Right renal cortex interstitium (tissue), 3 donors: ENCODE measurements at places on chromosomes 4 and X. TPM values are rescaled to one million over a fixed set of nuclear protein-coding genes. Genes with fewer than 3 reads are reported as not detected.
A peak's percentile ranks its signal among the peaks of the same experiment; 100 is the strongest.

GRCh38 chr4:130197946-130198345 lies 1102.0 kb downstream of the C4orf33 start:
- DNase-seq: no peak

SUPT20HL2 gene
- polyA plus RNA-seq: not detected

TRPC5OS gene
- polyA plus RNA-seq: 0.14 TPM

DNA sequence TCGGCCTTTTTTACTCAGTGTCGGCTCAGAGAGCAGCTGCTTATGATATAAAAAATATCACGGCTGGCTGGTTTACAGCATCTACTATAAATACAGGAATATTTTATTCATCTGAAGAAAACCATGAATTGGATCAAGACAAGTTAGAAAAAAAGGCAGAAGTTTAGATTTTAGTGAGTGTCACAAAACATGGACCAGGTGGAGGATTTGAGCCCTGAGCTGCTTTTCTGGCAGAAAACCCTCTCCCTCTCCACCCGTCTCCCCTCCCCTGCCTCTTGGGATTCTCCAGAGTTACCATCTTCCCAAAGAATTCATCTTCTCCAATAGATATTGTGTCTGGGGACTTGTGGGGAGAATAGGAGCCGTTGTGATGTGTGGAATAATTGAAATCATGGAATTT lies 142.8 kb upstream of the RAI2 start:
- no peak for DNase-seq

- DNase-seq: no peak
Observed at GRCh38 chr4:151783867-151784266, 23.1 kb upstream of the GATB start.

ANOS1 gene
- polyA plus RNA-seq: 8.0 TPM

SPANXN3 gene
- polyA plus RNA-seq: not detected

DNA sequence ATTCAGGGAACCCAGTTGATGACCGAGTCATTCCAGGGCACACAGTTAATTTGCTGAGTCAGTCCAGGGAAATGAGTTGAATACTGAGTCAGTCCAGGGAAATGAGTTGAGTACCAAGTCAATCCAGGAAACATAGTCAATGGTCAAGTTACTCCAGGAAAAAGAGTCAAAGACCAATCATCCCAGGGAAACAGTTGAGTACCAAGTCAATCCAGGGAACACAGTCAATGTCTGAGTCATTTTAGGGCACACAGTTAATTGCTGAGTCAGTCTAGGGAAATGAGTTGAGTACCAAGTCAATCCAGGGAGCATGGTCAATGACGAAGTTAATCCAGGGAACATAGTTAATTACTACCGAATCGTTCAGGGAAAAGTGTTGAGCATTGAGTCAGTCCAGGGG lies 754.4 kb downstream of the NLGN4X start:
- DNase-seq: no peak

DNA sequence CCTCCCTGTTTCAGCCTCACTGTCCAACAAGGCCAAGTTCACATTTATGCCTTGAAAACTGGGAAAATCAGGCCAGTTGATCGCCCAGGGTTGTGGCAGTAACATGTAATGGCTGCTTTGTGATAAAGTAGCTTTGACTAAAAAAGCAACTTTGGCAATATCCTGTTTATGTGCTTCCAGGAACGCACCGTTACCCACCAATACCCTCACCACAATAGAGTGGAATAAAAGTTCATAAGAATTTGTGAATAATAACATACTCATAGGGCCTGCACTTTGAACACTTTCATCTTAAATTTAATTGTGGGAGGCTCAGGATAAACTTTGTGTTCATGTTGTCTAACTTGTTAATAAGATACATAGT lies 80.7 kb upstream of the MAML3 start:
- DNase-seq: no peak

- DNase-seq: no peak
Observed at GRCh38 chrX:96407501-96407900, 277.1 kb upstream of the DIAPH2 start.

DNA sequence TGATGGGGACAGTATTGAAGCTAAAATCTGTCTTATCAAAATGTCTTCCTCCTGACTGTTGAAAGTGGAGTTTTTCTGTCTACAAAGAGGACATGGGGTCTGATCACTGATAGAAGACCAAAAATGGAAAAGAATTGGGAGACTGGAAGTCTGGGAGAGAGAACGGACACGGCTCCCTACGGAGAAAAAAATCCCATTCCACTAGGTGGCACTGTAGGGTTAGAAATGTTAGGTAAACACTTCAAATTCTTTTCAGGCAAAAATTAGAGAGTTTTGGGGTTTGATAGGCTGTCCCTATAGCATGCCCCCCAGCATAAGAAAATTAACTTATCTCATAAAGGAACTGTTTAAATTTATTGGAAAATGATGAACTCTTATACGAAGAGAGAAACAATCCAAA lies 200.5 kb downstream of the FAM133A start:
- DNase-seq: no peak

DNA sequence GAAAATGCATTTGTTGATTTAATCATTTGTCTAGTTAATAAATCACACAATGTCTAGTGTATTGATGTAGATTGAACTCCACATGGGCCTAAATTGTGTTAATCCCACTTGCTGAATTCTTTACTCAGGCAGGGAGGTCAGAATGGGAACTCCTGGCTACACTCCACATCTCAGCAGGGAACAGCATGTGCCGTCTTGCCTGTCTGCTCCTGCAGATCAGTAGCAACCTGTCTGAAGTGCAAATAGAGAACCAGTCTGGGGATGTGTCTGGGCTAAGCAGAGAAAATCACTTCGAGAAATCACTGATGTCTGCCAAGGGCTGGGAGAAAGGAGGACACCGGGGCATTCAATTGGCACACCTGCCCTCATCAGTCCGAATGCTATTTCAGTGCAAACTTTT lies 16.5 kb upstream of the MXRA5 start:
- DNase-seq: no peak

CENPVL1 gene
- 0.18 TPM for polyA plus RNA-seq

DNA sequence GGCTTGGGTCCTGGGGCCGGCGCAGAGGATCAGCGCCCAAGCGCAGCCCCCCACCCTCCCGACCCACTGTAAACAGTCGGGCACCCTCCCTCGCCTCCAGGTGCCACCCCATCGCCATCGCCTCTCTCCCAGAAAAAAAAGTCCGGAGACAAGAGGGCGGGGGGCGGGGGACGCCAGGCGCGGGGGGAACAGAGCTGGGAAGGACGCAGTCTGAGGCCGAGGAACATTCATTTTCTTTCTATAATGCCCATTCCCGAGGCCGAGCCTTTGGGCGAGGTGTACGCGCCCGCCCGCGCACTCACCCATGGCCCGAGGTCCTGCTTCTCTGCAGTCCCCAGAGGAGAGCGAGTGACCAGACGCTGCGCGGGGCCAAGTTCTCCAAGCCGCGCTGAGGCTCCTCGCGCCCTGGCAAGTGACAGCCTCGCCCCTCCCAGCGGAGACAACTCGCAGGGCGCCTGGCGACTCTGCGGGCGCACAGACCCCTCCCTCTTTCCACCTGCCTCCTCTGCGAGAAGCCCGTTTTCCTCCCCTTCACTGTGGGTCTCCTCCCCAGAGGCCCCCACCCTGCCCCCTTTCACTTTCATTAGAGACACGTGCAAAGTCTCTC lies 63.5 kb upstream of the WDR17 start:
- no peak for DNase-seq

DNA sequence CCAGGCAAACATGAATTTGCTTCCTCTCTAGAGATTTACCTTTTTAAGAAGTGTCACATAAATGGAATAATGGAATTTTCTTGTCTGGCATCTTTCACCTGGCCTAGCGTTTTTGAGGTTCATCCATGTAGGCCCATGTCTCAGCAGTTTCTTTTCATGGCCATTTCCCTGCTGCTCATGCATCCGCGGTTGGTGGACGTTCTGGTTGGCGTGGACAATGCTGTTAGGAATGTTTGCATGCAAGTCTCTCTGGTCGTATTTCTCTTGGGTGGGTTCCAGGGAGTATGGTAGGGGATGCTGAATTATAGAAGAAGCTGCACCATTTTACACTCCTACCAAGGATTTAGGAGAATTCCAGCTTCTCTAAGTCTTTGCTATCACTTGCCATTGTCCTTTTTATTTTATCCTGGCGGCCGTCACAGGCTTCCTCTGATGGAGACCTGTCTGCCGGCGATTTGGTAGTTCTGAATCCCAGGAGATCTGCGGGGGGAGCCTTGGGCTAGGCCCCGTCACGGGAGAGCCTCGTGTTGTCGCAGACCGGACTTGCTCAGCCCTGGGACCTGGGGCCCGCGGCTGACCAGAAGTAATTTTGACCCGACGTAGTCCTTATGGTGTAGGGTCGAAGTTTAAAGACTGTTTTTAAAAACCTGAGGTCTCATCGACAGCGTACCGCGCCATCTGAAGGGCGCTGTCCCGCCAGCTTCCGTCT lies 56.9 kb upstream of the TADA2B start:
- no peak for DNase-seq

CYTL1 gene
- 8.7 TPM for polyA plus RNA-seq

DNA sequence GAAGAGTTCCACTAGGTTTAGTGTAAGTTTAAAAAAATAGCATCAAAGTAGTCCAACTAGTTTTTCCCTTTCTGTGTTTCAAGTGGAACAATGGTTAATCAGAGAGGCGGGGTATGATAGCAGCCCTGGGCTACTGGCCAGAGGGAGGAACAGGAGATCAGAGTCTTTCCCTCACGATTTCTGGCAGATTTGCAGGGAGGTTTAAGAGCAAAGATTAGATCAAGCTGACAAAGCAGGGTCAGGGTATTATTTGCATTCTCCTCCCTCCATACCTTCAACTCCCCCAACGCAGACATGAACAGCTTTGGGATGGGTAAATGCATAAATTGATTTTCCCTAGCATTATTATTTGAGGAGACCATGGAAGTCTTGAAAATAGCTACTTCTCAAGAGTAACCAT lies 277.6 kb upstream of the DIAPH2 start:
- DNase-seq: no peak

PROM1 gene
- polyA plus RNA-seq: 39.6 TPM

- DNase-seq: no peak
Observed at GRCh38 chrX:22712942-22713341, 286.8 kb upstream of the DDX53 start.

- no peak for DNase-seq
Observed at GRCh38 chrX:17563076-17563475, 174.2 kb upstream of the SCML1 start.

DNA sequence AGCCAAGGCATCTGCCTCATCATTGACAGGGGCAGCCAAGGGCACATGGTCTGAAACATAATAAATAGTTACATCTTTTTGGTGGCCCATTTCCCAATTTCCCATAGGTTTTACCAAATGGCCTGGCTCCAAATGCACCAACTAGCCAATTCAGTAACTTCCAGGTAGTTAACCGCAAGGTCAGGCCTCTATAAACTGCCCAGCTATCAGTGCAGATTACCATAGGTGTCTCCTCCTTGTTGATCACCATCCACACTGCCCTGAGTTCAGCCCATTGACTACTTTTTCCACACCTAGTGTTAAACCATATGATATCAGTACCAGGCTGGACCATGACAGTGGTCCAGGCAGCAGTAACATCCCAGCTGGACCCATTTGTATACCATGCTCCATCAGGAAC lies 1145.1 kb upstream of the POU3F4 start:
- no peak for DNase-seq

DNA sequence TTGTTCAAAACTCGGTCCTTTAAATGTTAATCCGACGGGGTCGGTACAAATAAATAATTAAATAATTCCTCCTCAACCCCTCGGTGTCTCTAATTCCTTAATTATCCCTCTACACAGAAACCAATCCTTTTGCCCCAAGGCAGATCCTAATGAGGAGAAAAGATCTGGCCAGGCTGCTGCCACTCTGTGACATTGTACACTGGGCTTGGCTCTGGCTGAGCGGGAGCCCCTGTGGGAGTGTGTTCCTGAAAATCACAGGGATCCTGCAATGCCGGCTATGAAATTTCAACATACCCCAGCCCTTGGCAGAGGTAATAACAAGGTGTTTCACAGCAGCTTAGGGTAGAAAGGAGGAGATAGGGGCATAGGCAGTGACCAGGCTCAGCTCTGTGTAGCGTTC lies 96.0 kb downstream of the DHRSX start:
- DNase-seq: no peak

DNA sequence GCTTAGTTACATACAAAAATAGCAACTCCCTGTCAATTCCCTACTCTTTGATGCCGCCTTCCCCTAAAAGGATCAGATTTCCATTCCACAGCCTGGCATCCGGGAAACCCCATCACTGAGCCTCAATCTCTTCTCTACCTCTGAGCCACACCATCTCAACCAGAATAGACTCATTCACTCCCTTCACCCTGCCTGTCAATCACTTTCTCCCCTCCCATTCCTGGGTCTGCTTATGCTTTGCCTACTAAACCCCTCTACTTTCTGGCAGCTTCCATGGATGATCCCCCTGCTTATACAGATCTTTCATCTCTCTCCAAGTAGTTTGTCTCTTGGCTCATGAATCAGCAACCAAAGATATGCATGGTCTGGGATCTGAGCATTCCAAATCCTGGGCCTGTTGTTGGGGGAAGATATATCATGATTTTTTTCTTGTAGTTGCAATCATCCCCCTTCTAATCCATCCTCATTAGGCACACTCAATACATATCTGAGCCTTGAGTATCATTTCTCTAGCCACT lies 2.6 kb downstream of the AMER1 start:
- DNase-seq: no peak

DKK2 gene
- 3.6 TPM for polyA plus RNA-seq

- no peak for DNase-seq
Observed at GRCh38 chr4:6616087-6616995, 24.1 kb upstream of the MRFAP1 start.

GRCh38 chrX:13747836-13748235 lies 13.3 kb downstream of the OFD1 start:
- no peak for DNase-seq

- no peak for DNase-seq
Observed at GRCh38 chr4:188168726-188169373, 29.6 kb downstream of the TRIML1 start.

DNA sequence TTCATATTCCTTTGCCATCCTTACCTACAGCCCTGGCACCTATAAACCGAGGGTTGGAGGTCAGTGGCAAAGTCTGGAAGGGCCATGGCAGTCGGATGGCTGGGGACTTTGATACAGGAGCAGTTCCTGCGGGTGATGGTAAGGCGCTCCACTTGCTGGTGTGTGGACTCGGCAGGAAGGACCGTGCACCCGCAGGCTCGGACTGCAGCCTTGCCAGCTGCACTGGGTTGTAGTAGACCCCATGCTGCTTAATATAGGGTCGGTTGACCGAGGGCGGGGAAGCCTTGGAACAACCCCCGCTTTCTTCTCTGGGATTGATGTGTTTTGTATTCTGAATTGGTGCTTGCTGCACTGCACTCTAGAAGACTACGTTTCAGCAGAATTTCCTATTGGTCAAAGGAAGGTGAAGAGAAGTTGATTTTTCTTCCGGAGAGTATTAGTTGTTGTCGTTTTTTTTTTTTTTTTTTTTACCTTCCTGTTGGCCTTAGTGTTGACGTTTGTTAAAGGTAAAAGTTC lies 638 bp downstream of the BLTP1 start:
- peak; percentile 17 for DNase-seq
